LHCN-M2 (cell line): ENCODE measurements at places on chromosomes 3 and 15. TPM values are rescaled to one million over a fixed set of nuclear protein-coding genes. Genes with fewer than 3 reads are reported as not detected.

The SERPINI2 gene
- total RNA-seq: not detected in 2 replicates

DNA sequence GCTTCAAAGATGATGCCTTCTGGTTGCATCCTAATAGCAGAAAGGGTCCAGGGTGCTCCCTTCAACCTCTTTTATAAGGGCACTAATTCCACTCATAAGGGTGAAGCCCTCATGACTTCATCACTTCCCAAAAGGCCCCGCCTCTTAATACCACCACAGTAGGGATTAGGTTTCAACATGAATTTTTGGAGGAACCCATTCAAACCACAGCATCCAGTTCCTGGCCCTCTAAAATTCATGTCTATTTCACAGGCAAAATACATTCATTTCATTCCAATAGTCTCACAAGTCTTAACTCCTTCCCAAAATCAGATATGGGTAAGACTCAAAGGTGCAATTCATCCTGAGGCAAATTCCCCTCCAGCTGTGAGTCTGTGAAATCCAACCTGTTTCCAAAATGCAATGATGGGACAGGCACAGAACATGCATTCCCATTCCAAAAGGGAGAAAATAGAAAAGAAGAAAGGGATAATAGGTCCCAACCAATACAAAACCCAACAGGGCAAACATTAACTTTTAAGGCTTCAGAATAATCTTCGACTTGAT, 124.0 kb downstream of the ATP1B3 start:
- peak; percentile 43 for DNase-seq

GRCh38 chr3:187291001-187291511, 481 bp downstream of the MASP1 start:
- peak; percentile 11 for DNase-seq

The FEZF2 gene
- not detected in 2 replicates for total RNA-seq

- DNase-seq: no peak
These were observed 322.0 kb upstream of the MANF start for GRCh38 chr3:51063053-51063452.

The GLDN gene
- not detected in 2 replicates for total RNA-seq

GRCh38 chr3:179073816-179074215, 2.2 kb upstream of the ZMAT3 start:
- no peak for DNase-seq

GRCh38 chr3:76986876-76987474, 52.9 kb upstream of the ROBO2 start:
- DNase-seq: no peak

DNA sequence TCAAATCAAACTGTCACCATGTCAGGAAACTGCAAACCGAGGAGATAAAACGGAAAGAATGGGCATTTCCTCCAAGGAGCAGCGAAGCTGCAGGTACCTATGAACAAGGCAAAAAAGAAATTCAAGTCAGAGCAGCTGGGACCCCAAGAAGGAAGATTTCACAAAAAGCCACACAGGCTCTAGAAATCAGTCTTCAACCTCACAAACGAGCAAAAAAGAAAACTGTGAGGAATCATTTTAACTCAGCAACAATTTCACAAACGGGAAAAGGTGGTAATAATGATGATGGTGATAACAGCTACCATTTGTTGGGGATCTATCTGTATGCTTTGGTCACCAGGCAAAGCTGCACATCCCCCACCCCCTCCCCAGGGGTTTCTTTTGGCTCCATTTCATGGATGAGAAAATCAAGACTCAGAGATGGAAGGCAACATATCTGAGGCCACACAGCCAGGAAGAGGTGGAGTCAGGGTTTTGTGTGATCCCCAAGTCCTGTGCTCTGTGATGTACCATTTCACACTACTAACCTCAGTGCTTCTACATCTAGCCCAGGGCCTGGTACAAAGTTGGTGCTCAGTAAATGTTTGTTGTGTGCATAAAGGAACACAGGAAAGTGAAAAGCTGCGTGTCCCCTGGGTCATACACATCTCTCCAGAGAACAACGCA, 109.9 kb downstream of the IQSEC1 start:
- no peak for DNase-seq

The SLC28A2 gene
- total RNA-seq: not detected in 2 replicates

The CLDN1 gene
- 0.06 TPM in 1 of 2 replicates, not detected in the other for total RNA-seq

DNA sequence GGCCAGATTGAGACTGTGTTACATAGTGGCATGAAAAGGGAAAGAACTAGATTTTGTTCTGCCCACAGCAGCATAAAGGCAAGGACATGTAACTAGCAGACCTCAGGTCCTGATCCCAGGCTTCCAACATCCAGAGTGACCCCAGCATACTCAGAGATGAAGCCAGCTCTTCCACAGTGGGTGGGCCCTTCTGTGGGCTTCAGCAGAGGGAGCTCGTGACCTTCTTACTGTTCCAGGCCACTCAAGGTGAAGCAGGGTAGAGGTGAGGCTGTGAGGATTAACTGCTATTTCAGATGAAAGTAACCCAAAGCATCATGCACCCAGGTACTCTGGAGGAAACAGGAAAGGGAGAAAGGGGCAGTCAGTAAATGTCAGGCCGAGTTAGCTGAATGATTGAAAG, 905 bp upstream of the SLC24A1 start:
- DNase-seq: no peak

DNA sequence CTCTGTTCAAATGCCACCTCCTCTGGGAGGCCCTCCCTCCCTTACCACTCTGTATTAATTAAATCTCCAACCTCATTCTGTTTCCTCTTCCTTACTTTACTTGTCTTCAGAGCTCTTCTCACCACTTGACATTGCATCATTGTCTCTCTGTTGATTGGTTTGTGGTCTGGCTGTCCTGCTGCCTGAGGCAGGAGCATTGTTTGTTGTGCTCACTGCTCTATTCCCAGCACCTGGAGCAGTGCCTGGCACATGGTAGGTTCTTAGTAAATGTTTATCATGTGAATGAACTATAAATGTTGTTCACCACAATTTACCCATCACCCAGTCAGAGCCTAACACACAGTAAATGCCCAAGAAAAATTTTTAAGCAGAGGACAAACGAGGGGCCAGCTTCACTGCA, 6.7 kb upstream of the BFSP2 start:
- no peak for DNase-seq

GRCh38 chr3:195154111-195154791, 116.7 kb downstream of the XXYLT1 start:
- no peak for DNase-seq

The CD200R1 gene
- total RNA-seq: not detected in 2 replicates

The TTLL13 gene
- not detected in 2 replicates for total RNA-seq

- no peak for DNase-seq
These were observed 243.6 kb downstream of the EDEM1 start for GRCh38 chr3:5431146-5431545.

DNA sequence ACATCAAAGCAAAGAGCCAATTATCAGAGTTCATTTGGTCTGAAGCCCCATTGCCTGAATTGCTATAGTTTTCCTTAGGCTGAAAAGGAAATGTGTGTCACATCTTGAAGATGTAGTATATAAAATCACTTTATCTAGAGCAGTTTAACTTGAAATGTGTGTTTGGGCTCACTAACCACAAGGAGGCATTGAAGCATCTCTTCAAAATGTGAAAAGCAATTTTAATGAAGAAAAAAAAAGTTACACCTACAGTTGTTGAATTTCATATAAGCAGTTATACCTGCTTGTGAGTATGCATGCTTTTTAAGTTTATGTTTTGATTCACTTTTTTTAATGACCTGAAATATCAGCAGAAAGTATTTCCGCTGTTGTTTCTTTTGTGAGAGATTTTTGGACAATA, 129.3 kb downstream of the IQCH start:
- no peak for DNase-seq

DNA sequence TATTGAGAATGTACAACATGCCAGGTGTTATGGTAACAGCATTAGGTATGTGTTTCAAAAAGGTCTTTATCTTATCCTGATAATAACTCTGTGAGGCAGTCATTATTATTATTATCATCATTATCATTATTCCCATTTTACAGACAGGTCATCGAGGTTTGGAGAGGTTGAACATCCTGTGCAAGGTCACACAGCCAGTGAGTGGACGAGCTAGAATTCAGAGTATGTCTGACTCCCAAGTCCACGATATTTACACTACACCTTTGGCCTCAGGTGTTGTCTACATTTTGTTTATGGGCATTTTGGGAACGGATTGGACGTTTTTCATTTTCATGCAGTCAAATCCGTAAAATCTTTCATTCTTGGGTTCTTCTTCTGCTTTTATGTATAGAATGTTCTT, 24.0 kb downstream of the GLDN start:
- DNase-seq: no peak

GRCh38 chr3:69376731-69377130, 9.2 kb downstream of the FRMD4B start:
- no peak for DNase-seq

DNA sequence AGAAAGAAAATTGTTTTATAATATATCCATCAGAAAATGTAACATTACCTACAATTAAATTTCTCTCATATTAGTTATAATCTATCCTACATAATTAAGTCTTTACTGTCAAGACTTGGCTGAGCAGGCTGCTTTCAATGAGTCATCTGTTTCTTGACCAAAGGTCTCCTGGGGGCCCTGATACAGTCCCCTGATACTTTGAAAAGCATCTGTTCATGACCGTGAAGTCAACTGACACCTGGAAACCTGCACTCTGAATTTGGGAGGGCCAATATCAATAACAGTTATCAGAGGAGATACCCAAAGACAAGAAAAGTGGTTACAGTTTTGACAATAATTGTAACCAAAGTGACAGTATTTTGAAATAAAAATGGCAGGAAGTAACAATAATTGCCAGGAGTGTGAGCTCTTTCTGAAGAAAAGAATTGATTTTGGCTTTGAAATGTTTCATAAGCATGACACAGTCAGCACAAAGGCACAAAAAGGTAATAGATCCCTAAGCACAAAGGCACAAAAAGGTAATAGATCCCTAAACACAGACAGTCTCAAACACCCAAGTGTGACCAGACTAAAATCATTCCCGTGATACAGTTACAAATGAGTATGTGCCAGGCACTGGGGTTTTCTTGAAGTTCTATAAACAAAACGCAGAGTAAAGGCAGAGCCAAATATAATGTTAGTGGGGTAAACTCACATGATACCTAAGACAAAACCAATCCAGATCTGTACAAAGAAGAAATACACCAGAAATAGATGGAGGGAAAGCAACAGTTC, 260.7 kb downstream of the PLOD2 start:
- DNase-seq: peak; percentile 41

DNA sequence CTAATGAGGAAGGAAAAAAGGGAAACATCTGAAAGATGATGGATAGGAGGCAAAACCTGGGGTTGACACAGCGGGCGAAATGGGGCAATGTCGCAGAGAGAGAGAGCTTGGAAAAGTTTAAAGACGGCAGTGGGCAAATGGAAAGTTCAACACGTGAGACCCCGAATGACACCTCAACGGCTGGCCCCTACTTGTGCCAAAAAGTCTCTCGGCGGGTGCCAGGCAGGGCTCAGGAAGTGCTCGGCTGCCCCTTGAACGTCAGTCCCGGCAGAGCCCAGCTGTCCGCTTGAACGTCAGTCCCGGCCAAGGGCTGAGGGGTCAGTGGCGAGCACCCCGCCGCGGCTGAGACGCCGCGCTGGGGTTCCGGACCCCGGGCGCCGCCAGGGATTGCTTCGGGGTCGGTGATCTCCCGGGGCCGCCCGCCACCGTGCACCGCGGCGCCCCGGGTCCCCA, 658 bp downstream of the EOGT start:
- DNase-seq: peak; percentile 70

The PLA1A gene
- total RNA-seq: 0.13 TPM in 1 of 2 replicates, not detected in the other

- no peak for DNase-seq
These were observed 69.4 kb downstream of the BFSP2 start for GRCh38 chr3:133469140-133469731.

DNA sequence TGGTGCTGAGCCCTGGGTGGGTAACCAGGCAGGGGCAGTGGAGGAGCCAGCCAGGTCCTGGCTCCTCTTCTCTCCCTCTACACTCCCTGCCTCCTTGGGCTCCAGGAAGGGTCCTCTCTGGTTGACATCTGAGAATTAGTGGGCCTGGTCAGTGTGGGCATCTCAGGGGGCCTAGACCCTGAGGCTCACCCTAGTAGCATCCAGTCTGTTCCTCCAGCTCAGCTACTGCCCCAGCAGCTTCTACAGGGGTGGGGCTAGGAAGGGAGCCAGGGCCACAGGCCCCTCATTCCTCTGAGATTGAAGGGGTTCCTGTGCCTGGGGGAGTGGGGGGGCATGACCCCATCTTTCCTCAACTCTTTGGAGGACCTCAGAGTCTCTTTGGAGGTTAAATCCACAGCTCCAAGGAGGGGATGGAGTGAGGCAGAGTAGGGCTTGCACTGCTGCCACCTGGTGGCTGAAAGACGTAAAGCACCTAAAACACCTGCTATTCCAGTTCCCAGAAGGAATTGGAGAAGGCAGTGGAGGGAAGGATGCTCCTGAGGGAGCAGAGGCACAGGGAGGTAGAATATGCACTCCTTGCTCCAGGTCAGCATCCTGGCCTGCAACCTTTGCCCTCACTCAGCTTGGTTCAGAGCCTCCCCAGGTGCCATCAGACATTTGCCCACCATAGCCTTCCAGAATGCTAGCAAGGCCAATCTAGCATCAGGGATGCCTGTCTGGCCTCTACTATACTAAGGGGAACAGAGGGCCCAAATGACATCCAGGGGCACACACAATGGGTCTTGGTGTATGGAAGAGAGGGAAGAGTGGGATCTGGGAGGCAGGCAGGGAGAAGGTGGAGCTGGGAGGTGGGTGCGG, 25.1 kb downstream of the C3orf18 start:
- peak; percentile 28 for DNase-seq

DNA sequence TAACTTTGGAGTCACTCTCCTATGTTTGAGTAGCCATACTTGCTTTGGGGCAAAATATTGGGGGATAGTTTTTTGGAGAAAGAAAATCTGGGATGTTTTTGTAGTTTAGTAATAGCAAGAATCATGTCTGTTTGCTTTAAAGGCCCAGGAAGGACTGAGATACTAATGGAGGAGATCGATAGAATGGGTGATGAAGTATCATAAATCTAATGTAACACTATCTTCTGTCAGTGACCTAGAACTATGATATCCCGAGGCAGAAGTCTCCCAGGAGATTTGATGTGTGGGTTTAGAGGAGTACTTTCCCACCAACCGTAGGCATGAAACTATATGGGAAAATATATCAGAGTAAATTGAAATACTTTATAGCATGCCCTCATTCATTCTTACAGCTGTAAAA, 21.0 kb upstream of the NFKBIZ start:
- DNase-seq: peak; percentile 46

DNA sequence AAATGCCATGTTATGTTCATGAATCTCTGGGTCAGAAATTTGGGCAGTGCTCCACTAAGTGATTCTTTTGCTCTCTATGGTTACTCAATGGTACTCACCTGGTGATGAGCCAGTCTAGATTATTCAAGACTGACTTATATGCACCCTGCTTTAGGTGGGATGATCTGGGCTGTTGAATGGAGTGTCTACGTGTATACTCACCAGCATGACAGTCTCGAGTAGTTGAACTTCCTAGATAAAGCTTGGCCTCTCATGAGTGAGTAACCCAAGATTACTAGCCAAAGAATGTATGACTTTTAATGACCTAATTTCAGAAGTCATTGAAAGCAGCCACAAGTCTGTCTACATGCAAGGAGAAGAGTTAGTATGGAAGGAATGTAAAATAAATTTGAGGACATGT, 77.5 kb upstream of the CADM2 start:
- no peak for DNase-seq

- no peak for DNase-seq
These were observed 635.0 kb downstream of the ZIC1 start for GRCh38 chr3:148044151-148044550.

- peak; percentile 80 for DNase-seq
These were observed 496.1 kb downstream of the FOXP1 start for GRCh38 chr3:71087143-71088018.
